A549 (cell line): ENCODE measurements at places on chromosomes 2 and 18. TPM values are rescaled to one million over a fixed set of nuclear protein-coding genes. Genes with fewer than 3 reads are reported as not detected.

DNA sequence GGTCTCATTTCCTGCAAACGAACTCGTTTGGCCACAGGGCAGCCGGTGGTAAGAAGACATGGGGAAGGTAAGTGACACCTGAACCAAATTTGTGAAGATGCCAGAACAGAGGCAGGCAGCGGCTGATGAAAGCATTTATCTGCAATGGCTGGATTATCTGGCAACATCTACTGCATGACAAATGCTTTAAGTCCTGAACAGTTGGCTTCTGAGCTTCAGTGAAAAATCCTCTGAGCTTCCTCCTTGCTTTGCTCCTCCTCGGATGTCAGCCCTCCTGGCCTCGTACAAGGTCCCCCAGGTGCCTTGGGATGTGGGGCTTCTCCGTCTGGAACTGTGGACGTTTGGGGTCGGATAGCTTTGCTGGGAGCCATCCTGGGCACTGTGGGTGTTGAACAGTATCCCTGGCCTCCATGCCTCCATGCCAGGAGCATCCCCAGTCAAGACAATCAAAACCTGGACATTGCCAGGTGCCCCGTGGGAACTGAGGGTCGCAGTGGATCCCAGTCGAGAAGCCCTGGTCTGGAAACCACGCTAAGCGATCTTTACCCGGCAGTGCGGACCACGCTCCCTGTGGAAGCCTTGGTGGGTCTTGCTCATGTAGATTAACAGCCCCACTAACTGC, 49.3 kb downstream of the KCNG2 start:
- DNase-seq = no peak

GRCh38 chr2:6109831-6110230, 417.6 kb downstream of the SOX11 start:
- no peak for DNase-seq

DNA sequence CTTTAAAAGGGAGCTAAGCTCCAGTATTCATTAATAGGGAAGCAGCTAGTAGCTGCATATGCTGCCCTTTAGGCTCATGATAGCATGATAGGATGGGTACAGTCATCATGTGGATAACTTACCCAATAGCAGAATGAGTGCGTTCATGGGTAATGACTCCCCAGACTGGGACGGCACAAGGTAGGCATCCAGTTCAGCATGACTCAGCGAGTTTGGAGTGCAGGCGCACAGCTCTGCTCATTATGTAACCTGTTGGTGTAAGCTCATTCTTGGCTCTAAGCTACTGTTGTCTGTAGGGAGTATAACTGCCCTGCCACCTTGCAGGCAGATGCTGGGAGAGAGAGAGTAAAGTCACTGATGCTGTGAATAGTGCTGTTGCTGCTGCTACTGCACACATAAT, 209.2 kb upstream of the SYT4 start:
- DNase-seq = peak; percentile 44

GRCh38 chr2:38959938-38960608, 70.4 kb downstream of the ARHGEF33 start:
- DNase-seq = no peak

DNA sequence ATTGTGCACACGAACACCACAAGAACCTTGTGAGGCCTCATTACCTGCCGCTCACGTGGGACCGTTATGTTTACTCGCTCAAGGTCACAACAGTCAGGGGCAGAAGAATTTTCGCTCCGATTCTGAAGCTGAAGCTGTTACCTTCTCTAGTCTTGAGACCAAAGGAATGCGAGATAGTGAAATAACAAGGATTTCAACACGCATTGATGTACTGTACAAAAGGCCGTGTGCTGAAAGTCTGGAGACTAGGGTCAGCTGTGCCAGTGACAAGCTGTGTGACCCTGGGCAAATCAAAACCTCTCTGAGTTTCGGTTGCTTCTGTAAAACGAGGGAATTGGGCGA, 583 bp downstream of the NEMP2 start:
- peak; percentile 10 for DNase-seq

GRCh38 chr2:202172439-202173211, 65.8 kb downstream of the SUMO1 start:
- DNase-seq = no peak

DNA sequence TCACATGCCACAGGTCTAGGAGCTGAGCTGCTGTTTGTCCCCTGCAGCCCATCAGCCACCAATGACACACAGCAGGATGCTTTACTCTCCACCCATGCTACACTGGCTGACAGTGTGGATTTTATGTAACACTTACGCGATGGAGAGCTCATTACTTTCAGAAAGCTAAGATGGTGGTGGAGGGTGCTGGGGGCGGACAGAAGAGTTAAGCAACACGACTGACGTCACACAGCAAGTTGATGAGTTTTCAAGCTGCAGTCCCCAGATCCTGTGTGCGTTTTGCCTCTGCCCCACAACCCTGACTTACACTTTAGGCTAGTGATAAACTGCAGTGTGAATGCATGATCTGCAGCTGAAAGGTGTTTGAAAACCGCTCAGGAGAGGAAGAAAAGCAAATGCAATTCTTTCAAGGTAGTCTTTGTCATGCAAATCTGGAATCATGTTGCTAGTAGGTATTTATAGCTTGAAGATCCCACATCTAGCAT, 42.4 kb downstream of the MRPS5 start:
- no peak for DNase-seq

- DNase-seq = no peak
Measured at GRCh38 chr2:184945326-184945725, 347.0 kb downstream of the ZNF804A start.

GRCh38 chr18:62715759-62716615, 646 bp downstream of the PHLPP1 start:
- peak; percentile 14 for DNase-seq

DNA sequence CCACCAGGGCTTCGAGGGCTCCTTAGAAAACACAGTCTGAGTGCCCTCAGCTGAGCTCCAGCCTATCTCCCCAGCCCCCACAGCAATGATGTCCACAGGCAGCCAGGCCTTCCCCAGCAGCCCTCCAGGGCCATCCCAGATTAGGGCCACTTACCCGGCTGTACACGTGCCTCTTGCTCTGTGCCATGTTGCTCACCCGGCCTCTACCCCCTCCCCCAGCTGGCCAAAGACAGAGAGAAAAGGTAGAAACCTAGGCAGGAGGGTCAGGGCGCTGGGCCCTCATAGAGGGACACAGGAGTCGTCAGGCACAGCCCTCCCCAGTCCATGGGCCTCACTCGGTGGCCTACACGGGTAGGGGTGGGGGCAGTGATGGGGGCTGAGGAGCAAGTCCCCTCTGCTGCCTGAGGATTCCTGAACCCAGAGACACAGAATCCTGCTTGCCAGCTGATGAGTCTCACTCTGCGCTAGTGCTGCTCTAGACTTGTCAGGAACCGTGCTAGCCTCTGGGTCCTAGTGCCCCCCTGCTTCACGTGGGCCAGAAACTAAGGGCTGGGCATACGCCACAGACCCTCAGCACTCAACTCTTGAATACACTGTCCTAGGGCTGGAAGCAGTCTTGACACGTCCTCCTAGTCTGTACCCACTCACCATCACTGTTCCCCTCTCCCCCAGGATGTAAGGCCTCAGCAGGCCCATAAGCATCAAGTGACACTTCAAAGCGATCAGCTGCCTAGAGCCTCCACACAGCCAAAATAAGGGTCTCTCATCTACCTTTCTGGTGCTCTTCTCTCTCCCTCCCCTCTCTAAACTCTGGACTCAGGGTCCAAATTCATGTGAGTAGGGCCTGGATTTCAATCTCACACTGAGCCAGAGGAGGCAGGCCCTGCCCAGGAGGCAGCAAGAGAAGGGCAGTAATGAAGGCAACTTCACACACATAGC, at the start of gene DCTN1:
Gene DCTN1, minus strand, starts transcription at position 461 of the 939 bp plus-strand sequence. Its CDS starts 274 bp downstream, at position 187.
- peak; percentile 35 for DNase-seq

DNA sequence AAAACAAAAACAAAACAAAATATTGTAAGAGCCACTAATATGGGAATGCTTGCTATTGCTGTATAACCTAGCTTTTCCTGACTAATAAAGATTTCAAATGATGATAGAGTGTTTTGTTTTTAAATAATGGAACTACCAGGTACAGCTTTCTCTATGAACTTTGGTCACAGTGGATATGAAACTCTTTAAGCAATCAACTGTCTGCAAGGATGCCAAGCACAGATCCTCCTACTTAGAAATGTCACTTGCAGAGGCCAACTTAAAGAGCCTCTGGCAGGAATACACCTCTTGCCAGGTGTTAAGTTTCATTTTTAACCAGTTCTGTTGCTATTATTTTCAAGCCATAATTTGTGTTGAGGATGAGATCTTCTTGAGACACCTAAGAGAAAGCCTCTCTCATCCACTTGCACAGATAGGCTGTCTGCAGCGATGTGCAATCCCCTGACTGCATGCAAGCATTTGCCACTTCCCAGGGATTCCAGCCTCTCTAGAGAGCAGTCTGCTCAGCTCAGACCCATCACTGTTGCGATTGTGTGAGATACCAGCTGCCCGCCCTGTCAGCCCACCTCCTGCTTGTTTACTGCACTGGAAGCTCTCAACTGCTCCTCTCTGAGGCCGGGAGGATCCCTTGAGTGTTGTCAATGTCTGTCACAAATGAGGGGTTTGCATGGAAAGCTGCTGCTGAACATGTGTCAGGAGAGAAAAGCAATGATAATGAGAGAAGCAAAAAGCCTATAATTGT, 86.1 kb upstream of the SCG2 start:
- DNase-seq = no peak

- DNase-seq = no peak
Measured at GRCh38 chr2:47414682-47415458, 11.9 kb downstream of the MSH2 start.

DNA sequence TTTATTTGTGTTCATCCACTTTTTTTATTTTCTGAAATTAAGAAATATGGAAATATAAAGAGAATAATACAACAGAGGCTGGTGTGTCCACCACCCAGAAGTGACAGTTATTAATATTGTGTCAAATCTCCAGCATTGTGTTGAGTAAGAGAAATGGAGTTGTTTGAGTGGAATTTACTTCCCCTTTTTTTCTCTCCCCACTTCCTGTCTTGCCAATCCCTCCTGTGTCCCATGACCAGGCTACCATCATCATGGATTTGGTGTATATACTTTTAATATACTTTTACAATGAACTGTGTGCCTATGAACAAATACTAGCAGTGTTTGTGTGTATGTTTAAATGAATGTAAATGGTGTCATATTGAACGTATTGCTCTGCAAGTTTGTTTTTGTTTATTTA, 276.9 kb upstream of the SKOR2 start:
- no peak for DNase-seq

DNA sequence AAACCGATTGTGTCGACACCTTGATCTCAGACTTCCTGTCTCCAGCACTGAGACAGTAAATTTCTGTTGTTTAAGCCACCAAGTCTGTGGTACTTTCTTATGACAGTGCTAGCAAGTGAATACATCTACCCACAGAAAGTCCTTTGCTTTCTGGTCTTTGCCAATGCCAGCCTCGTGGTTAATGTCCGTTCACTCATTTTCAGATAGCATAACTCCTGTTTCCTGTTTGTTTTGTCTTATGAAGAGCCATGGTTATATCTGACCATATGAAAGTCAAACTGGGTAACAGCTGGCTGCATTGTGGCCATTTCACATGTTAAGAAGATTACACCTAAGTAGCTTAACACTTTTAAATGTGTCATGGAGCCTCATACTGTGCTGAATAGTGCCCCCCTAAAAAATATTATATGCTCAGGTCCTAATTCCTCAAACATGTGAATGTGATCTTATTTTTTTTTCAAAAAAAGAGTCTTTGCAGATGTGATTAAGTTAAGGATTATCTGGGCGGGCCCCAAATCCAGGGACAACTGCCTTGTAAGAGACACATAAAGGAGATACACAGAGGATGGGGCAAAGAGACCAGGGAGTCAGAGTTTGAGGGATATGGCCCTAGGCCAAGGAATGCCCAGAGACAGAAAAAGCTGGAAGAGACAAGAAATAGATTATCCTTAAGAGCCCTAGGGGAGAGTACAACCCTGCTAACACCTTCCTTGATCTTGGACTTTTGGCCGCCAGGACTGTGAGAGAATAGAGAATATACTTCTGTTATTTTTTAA, 118.0 kb downstream of the KCNE4 start:
- no peak for DNase-seq

GRCh38 chr18:44424645-44425035, 256.0 kb upstream of the SETBP1 start:
- DNase-seq = no peak

- no peak for DNase-seq
Measured at GRCh38 chr2:199339891-199340605, 117.7 kb downstream of the SATB2 start.

GRCh38 chr18:46903406-46903805, 13.9 kb downstream of the PIAS2 start:
- no peak for DNase-seq

DNA sequence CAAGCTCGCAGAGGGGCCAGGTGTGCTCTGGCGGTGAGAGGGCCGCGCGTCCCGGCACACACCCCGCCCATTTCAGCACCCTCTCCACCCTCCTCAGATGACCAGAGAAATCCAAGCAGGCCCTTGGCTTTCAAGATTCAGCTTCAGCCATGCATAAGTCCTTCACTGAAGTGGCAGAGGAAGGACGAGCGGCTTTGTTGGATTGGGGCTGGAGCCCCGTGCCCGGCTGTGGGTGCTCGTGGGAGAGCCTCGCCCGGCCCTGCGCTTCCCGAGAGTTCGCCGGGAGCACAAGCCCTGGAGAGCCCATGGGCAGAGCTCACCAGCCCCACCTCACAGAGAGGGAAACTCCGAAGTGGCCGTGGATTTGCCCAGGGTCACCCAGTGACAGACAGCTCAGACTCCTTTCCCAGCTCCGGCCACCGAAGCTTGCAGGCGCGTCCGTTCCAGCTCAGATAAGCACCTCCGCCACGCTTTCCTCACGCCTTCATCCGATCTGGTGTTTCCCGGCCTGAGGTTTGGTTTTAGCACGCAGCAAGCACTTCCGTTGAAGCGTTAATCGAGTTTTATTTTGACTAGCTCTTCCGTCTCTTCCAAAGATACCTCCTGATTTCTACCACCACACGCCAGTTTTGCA, 45.6 kb upstream of the MTCL1 start:
- no peak for DNase-seq

DNA sequence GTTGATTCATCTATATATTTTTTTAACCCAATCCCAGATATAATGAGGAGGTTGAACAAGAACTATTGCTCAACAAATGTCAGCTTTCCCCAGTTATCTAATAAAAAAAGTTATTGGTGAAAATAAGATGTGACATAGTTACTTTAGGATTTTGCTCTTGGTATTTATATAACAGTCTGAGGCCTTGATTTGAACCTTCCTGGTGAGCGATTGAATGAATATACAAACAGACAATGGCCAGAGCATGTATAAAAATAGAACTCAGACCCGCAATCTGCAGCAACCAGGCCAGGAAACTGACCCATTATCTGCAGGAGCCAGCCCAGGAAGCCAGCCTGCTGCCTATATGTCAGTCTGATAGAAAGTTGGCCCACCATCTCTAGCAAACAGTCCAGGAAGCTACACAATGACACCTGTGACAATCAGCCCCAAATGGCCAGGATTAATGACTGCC, 81.6 kb downstream of the HS6ST1 start:
- DNase-seq = no peak

GRCh38 chr2:33022989-33023727, 76.4 kb downstream of the LTBP1 start:
- DNase-seq = peak; percentile 51

Gene CFC1
- polyA plus RNA-seq = not detected in 3 replicates

Gene ANKRD62
- not detected in 3 replicates for polyA plus RNA-seq

Gene ICOS
- not detected in 3 replicates for polyA plus RNA-seq

Gene ABCB11
- 0.01 to 0.03 TPM in 2 of 3 replicates, not detected in the other for polyA plus RNA-seq

Gene GPR39
- polyA plus RNA-seq = 11.3 to 13.3 TPM (median 12.1 TPM) in 3 replicates

Gene DSG1
- polyA plus RNA-seq = not detected in 3 replicates

Gene IL1F10
- not detected in 3 replicates for polyA plus RNA-seq

Gene LYG2
- polyA plus RNA-seq = not detected in 3 replicates
